ENCODE measurements at places on chromosomes 6 and 20.

GRCh38 chr6:6728169-6728941, 139.8 kb downstream of the LY86 start:
- DNase-seq: no peak

- DNase-seq: no peak
Measured at GRCh38 chr6:939526-940252, 246.8 kb upstream of the EXOC2 start.

DNA sequence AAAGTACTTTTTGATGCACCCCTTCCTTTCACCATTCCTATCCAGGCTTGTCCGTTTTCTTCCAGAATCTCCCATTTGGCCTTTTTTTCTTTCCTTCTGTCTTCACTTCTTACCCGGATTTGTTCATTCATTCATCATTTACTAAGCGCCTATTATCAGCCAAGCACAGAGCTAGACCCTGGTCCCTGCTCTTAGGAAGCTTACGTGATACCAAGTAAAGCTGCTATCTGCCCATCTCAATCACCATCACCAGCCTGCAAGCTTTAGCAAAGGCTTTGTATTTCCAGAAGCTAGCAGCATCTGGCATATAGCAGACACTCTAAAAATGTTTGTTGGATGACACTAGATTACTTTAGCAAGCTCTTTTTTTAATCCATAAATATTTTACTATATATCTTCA, 4.8 kb downstream of the NDRG3 start:
- DNase-seq: no peak

GRCh38 chr6:129607581-129608186, 102.3 kb downstream of the ARHGAP18 start:
- no peak for DNase-seq

DNA sequence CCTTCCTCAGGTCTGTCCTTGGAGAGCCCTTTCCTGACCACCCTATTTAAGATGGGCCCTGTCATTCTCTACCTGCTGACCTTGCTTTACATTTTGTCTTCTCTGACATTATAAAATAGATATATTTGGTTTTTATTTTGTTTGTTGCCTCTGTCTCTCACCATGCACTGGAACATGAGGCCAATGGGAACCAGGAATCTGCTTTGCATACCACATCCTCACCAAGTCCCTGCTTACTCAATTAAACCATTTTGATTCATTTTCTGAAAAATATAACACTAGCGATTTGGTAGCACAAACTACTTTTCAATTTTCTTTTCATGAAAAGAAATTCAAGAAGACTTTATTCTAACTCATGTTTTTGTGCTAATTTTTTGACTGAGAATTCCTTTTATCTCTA, 32.8 kb upstream of the POPDC3 start:
- no peak for DNase-seq

DNA sequence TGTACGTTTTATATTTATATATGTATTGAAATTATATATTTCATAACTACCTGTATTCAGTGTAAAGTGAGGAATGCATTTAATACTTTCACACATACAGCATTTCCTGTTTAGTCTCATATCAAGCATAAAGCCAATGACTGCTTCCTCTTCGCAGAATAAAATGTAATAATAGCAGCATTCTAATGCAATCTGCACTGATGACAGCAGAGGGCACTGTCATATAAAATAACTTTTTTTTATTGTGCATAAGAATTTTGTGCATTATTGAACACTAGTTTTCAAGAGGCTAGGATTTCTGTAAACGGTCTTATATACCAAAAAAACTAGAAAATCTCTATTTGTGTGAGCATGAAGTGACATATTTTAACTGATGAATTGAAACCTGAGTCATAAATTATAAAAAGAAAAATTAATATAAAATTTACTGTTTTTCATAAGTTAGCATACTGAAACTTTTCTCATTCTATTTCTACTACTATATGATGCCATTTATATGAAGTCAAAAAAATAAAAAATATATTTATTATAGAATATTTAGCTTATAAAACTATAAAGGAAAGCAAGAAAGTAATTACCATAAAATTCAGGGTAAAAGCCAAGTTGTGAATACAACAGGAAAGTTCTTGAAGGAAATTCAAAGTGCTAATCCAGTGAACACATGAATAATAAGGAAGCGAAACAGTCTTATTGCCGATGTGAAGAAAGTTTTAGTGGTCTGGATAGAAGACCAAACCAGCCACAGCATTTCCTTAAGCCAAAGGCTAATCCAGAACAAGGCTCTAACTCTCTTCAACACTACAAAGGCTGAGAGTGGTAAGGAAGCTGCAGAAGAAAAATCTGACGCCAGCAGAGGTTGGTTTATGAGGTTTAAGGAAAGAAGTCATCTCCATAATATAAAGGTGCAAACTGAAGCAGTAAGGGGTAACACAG, 36.3 kb downstream of the RNF146 start:
- no peak for DNase-seq

DNA sequence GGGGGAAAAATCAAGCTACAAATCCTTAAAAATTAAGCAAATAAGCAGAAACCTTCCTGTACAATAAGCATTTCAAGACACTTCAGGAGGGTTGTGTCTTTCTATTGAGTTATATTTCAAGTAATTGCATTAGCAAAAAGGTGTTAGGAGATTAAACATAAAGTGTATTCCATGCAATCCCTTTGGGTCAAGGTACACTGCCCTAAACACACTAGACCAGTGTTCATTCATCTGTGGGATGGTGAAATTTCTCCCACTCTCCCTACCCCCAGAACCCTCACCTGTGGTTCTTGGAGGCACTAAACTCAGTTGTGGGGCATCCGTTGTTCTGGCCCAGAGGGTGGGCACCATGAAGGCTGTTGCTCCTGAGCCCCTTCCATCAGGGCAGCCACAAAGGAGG, 205.1 kb upstream of the SGK1 start:
- no peak for DNase-seq

- no peak for DNase-seq
Measured at GRCh38 chr20:37229357-37229756, 32.3 kb downstream of the GHRH start.

DNA sequence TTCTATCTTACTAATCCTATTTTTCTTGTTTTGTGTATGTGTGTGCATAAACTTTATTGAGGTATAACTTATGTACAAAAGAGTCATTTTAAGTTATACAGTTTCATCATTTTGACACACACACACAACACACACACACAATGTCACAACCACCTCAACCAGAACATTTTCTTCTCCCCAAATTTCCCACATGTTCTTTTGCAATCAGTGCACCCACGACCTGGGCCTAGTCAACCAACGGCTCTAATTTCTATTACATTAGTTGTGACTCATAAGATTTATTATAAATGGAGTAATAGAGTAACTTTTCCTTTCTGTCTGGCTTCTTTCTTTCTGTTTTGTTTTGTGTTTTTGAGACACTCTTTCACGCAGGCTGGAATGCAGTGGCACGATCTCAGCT, 9.8 kb upstream of the POM121L2 start:
- DNase-seq: no peak

DNA sequence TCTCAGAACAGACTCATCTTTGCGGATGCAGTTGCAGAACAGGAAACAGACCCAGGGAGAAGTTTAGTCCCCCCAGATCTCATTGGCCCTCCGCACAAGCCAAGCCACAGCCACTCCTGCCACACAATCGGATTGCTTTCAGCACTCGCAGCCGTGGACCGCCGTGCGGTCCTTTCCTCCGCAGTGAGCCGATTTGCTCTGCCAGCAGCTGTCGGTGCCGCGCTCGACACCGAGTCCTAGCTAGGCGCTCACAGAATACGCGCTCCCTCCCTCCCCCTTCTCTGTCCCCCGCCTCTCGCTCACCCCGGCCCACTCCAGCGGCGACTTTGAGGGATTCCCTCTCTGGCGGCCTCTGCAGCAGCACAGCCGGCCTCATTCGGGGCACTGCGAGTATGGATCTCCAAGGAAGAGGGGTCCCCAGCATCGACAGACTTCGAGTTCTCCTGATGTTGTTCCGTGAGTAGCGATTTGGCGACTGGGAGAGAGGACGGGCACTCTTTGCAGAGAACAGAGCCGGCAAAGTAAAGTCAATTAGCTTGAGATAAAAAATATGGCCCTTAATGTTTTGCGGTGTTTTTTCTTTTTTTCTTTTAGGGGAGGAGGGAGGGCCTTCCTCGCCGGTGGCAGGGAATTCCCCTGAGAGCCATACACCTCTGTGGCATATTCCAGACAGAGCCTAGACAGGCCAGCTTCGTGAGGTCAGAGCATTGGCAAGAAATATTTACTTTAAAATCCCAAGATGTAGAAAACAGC, at the start of gene LAMP5:
Gene LAMP5, plus strand, starts transcription at position 130 of the 753 bp plus-strand sequence. Its CDS starts 263 bp downstream, at position 393.
- DNase-seq: no peak

DNA sequence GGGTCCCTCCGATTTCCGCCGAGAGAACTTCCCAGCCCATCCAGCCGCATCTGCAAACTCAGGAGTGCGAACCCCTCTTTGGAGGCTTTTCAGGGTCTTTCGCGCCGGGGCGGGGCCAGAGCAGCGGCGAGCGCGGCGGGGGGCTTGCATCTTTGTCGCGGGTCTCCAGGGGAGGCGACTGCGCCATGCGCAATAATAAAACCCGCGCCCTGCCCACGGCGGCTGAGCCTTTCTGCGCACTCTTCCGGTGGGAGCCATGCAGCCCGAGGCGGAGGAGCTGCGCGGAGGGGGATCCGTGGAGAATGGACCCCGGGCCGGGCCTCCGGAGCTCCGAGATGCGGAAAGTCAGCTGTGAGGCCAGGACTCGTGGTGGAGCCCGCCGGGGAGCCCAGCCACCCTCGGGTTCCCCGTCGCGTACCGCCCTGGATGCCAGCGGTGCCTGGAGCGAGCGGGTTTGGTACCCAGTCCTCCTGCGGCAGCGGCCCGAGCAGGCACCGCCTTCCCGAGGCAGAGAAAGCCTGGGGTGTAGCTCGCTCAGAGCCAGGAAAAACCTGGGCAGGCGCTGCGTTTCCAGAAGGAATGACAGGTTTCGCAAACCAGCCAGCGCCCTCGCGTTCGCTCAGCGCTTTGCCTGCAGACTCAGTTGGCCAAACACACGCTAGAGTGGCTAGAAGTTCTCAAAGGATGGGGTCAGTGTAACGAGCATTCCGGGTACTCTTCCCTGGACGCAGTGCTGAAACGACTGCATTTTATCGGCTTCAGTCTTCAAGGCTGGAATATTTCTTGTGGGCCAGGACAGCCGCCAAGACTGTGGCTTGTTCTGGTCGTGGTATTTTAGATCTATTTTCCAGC, 1.2 kb downstream of the AKAP12 start:
- no peak for DNase-seq

- DNase-seq: no peak
Measured at GRCh38 chr20:50924261-50924920, 6.8 kb downstream of the ADNP start.

DNA sequence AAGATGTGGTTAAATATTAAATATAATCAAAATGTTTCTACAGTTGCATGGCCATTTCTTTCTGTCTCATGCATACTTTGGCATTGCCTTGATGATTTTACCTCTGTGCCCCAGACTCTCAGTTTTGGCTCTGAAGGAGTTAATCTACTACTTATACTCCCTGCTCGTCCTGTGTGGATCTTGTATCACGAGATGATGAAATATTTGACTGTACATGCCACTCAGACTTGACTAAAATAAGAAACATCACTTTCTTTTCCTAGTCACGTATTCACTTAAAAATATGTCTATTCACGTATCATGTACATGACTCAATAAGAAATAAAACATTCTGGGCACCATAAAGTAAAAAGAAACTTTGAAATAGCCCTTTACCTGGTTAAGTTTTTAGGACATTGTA, 397.7 kb downstream of the RFPL4B start:
- DNase-seq: no peak

- no peak for DNase-seq
Measured at GRCh38 chr6:77298283-77298682, 165.0 kb downstream of the HTR1B start.

DNA sequence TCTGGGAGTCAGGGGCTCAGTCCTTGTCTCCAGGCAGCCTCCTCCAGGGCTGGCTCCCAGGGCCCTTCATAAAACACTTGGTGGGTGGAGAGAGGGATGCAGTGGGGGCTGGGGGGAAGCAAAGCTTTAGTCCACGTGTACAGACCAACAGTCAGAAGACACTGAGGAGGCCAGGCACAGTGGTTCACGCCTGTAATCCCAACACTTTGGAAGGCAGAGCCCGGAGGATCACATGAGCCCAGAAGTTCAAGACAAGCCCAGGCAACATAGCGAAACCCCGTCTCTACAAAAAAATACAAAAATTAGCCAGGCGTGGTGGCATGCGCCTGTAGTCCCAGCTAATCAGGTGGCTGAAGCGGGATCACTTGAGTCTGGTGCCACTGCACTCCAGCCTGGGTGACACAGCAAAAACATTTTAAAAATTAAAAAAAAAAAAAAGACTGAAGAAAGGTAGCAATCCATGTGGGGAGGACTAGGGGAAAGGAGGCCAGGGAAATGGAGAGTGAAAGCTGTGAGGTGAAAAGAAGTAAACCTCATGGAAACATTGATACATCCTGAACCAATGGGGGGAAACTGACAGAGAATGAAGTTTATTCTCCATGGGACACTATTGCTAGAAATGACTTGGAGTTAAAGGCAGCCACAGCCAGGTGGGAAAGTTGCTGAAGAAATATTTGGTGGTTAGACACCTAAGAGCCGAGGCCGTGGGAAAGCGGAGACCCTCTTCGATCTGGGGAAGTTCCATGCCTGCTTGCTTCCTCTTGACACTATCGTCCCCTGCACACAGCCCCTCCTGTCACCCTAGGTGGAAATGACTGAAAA, 35.4 kb downstream of the PIM1 start:
- DNase-seq: no peak

DNA sequence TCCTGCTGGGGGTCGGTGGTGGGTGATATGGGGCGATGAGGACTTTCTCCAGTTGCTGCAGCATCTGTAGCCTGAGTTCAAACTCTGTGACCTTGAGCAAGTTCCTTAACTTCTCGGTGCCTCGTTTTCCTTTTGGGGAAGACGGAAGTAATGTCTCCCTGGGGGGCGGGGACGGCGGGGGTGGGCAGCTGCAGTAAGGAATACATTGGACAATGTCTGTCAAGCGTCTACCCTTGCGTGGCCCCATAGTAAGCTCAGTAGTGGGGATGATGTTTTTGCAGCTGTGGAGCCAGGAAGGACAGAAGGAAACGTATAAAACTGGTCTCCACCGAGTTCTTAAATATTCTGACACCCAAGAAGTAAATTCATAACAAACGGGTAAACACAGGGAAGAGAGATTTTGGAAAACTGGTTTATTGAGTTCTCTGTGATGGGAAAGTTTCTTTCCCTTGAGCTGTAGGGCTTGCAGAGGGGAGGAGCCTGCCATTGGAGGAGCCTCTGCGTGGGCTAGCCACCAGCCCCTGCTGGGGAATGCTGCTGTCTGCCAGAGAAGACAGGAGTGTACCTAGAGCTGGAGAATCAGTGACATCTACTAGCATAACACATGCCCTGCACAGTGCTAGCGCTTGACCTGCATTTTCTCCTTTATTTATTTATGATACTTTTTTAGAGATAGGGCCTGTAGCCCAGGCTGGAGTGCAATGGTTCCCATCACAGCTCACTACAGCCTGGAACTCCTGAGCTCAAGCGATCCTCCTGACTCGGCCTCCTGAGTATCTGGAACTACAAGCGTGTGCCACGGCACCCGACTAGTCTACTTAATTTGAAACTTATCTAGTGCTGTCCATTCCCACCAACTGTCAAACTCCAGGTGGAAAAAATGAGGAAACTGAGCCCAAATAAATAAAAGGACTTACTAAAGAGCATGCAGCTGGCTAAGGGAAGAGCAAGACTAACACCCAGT, 1.2 kb upstream of the ACSS1 start:
- no peak for DNase-seq
